Activated T-cell treated with anti-CD3 and anti-CD28 coated beads, Interleukin-2, amount 50 U/mL, for 24 hours (primary cell): ENCODE measurements at places on chromosomes 7 and 10.

GRCh38 chr10:60911216-60911615 lies 32.8 kb downstream of the RHOBTB1 start:
- DNase-seq: no peak

DNA sequence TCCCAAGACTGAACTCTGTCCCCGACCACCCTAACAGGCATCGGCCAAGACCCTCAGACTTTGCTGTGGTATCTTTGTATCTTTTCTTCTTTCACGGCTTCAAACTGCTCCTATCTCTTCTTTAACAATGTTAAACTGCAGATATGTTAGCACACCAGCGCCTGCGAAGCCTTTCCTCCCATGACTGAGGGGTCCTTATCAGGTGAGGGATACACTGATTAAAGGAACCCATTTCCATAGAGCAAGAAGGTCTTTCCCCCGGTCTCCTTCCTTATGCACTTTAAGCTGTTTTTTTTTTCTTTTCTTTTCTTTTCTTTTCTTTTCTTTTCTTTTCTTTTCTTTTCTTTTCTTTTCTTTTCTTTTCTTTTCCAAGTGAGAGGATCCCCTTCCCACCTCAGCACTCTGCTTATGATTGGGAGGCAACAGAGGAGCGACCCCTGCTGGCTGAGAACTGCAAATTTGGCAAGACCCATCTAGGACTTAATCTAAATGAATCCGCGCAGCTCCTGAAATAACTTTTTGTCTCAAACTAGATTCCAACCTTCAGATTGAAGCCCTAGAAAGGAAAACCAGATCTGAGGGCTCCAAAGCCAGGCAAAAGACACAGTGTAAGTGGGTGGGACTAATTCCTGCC lies 109.9 kb downstream of the ITGB8 start:
- no peak for DNase-seq

- no peak for DNase-seq
Observed at GRCh38 chr7:143288836-143289235, 685 bp downstream of the CASP2 start.

GRCh38 chr10:101644002-101644401 lies 51.0 kb downstream of the FBXW4 start:
- no peak for DNase-seq

GRCh38 chr10:131902211-131902610 lies 1.4 kb downstream of the PPP2R2D start:
- no peak for DNase-seq

DNA sequence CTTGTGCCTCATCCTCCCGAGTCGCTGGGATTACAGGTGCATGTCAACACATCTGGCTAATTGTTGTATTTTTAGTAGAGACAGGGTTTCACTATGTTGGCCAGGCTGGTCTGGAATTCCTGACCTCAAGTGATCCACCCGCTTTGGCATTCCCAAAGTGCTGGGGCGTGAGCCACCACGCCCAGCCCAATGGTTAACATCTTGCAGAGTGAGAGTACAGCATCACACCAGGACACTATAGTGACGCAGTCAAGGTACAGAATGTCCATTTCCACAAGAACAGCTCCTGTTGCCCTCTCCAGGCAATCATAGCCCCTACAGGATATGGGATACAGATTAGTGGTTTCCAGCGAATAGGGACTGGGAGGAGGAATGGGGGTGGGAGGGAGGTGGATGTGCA lies 34.0 kb downstream of the MYO1G start:
- DNase-seq: no peak

DNA sequence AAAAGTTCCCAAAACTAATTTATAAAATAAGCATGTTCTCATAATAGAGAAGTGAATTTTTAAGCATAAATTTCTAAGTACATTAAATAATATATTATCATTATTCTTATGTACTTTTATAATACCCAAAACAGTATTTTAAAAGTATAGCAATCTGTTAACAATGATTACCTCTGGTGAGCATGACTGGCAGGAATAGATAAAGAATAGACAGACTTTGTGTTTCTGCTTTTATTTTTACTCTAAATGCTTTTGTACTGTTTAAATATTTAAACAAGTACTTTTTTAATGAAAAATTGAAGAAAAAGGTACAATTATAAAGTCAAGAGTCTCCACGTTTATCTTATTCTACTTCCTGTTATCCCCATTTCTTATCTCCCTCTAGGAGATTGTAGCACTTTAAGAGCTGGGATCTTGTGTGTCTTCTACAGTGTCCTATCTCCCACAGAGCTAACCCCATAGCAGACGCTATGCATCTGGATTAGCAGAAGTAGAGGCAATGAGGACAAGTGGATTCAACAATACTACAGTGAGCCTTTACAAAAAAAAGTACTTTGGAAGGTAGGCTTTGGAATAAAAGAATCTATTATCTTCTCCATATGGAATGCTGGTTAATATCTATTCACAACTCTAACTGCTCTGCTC lies 42.9 kb downstream of the IDE start:
- DNase-seq: no peak

DNA sequence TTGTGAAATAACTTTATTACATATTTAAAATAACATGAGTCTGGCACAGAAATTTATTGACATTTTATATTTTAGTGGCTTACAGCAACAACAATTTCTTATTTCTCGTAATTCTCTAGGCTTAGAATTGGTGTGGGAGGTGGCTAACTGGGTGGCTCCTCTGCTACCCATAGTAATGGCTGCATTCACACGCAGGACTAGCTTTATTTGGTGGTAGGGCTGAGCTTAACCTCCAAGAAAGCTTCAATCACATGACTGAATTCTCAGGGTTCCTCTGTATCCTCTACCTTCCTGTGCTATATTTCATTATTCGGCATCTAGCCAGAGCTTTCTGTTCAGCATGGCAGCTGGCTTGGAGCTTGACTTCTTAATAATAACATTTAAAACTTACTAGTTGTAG lies 138.8 kb downstream of the ZWINT start:
- DNase-seq: no peak

DNA sequence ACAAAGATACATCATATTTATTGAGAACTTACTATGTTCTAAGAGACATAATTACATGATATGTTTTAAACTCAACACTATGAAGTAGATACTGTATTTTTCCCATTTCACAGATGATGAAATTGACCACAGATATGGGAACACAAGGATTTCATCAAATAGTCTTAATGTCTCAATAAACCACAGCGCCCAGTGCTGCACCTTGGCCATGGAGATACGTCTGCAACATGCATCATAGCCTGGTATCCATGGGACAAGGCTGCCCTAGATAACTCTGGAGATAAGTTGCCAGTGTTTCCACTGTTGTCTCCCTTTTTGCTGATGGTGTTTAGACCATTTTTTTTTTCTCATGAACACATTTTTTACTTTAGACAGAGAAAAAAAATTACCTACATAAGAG lies 97.5 kb downstream of the GNAT3 start:
- DNase-seq: no peak

GRCh38 chr10:68559841-68560185 lies 324 bp upstream of the TET1 start:
- DNase-seq: no peak

GRCh38 chr7:40828686-40829600 lies 694.1 kb downstream of the SUGCT start:
- DNase-seq: no peak

DNA sequence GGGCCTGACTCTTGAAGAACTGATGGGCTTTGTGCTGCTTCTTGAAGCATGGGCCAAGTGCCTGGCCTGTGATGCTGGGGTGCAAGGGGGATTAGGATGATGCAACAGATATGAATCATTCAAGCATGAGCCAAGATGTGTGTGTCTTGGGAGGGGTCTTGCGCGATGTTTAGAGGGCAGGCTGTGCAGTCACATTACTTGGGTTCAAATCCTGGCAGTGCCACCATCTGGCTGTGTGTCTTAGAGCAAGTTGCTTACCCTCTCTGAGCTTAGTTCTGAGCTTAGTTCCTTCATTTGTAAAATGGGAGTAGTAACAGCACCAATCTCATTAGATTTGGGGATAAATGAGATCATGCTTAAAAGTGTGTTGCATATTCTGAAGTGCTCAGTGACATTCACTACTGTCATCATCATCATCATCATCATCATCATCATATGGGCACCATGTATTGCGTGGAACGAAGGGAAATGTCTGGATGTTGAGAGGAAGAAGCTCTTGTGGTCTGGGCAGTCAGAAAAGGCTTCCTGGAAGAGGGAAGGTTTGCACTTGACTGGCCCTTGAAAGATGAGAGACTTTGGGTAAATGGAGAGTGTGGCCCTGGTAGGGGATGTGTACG lies 9.3 kb downstream of the UNC5B start:
- DNase-seq: peak; percentile 14

DNA sequence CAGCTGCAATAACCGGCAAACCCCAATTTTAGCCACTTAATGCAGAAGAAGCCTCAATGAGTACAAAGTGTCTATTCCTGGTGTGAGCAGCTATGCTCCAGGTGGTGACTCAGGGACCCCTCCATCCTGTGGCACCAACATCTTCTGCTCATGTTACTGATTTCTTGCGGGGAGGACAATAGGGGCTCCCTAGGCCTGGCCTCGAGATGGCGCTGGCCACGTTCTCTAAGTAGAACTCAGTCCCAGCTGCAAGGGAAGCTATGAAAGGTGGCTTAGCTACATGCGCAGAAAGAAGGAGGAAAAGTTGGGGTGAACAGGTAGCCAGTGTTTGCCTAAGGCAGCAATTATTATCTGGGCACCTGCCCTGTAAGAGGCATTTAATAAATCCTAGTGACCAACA lies 6.6 kb downstream of the GJD4 start:
- DNase-seq: no peak

GRCh38 chr7:36154255-36155212 lies 1.5 kb downstream of the EEPD1 start:
- peak; percentile 32 for DNase-seq

DNA sequence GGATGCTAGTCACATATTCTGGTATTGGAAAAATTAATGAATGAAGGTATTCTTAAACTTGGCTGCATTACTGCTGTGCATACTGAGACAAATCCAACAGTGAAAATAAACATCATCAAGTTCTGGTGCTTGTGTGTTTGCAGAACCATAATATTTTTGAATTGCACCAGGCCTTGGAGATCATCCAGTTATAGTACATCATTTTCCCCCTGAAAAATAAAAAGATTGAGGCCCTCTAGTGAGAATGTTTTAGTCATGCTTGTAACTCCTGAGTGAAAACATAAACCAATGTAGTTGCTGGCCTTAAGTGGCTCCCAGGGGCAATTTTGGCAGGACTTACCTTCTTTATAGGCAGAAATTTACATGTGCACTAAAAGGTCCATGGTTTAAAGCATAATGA lies 218.8 kb upstream of the TMEM229A start:
- DNase-seq: no peak

DNA sequence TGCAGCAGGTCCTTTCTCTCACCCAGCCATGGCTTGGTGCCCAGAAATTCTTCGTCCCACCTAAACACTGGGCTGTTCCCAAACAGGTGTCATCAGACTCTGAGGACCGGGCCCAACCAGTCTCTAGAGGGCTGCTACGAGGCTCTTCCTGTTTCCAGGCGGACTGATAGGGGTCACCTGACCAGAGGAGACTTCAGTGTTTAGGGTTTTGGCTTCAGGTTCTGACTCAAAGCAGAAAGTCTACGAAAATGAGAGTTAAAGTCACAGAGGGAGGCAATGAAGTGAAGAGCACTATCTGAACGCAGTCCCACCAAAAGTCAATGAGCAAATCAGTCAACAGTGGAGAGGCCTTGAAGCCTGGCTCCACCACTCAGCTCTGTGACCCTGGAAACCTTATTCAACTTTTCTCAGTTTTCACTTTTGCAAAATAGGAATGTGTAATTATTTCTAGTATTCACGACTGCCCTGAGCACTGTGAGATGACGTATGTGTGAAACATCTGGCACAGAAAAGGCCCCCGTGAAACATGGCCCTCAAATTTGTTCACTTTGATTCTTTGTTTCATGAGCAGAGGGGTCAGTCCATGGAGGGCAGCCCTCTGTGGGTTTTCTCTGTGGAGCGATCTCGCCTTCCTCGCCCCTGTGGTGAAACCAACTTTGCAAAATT lies 189.9 kb upstream of the PDE1C start:
- no peak for DNase-seq

- DNase-seq: no peak
Observed at GRCh38 chr10:78388331-78389050, 354.8 kb downstream of the RPS24 start.

DNA sequence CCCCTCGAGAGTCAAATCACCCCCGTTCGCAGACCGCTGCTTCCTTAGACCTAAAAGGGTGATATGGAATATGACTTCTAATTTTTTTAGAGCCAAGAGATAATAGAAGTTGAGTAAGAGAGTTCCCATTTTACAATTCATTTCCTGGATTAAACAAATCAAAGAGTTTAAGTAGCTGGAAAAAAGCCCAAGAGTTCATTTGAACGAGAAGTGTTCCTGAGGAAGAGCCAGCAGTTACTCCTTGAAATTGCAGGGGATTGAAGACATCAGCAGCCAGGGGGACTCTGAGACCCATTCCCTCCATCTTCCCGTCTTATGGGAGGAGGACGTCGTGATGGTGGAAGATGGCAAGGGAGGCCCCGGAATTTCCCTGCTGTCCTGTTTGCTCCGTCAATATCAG lies 277.0 kb downstream of the WDR11 start:
- DNase-seq: no peak

- no peak for DNase-seq
Observed at GRCh38 chr10:2885288-2886278, 181.8 kb upstream of the PFKP start.

GRCh38 chr10:132807621-132808049 lies 21.7 kb upstream of the NKX6-2 start:
- DNase-seq: no peak

DNA sequence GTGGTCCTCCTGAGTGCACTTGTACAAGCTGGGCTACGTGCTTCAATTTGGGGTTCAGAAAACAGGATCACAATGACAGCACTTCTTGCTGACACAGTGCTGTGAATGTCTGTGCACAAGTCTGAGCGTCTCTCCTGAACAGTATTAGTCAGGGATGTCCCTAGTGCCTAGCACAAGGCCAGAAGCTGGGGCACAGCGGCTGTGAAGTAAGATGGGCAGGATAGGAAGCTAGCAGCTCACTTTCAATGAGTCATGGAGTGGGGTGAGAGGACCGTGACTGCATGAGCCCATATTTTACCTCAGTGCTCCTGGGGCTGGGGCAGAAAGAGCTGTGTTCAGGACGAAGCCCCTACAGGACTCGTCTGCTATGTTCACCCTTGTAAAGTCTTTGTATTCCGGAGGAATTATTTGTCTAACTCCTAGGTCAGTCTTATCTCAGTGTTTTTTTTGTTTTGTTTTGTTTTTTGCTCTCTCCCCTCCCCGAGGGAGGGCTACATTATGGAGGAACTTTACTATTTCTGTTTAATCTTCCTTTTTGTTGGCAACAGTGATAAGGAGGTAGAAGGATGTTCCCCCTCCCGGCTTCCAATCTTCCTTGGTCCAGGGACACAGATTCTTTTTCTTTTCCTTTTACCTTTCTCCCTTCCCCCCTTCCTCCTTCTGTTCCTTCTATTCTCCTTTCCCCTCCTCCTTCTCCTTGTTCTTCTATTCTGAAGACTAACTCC lies 2.8 kb upstream of the LRMDA start:
- DNase-seq: no peak

DNA sequence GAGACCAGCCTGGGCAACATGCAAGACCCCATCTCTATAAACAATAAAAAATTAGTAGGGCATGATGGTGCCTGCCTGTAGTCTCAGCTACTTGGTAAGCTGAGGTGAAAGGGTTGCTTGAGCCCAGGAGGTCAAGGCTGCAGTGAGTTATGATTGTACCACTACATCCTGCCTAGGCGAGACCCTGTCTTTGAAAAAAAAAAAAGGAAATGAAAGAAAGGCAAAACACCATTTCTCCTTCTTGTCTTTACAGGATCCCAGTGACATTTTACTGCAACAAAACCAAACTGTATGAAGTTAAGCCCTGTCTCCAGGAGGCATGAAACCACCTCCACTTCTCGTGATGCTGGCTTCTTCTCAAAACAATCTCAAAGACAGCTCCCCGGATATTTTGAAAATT lies 29.9 kb upstream of the PBLD start:
- DNase-seq: no peak
